Activated CD4-positive, alpha-beta memory T cell treated with anti-CD3 and anti-CD28 coated beads, Interleukin-2, amount 10 ng/mL, durations not matched to agents 7 days and 5 days (primary cell): ENCODE measurements at places on chromosomes 3 and 15. TPM values are rescaled to one million over a fixed set of nuclear protein-coding genes. Genes with fewer than 3 reads are reported as not detected.

The PDE8A gene
- total RNA-seq: 25.1 TPM

The MEIS2 gene
- not detected for total RNA-seq

The CRABP1 gene
- not detected for total RNA-seq

The FOXB1 gene
- 5.2 TPM for total RNA-seq

The LXN gene
- total RNA-seq: 11.9 TPM

The RGMA gene
- 0.23 TPM for total RNA-seq

The ARPP21 gene
- total RNA-seq: not detected

The SUSD5 gene
- total RNA-seq: not detected

The STX19 gene
- total RNA-seq: not detected

The TICRR gene
- total RNA-seq: 18.2 TPM

The HRG gene
- not detected for total RNA-seq

The ZFAND6 gene
- 46.7 TPM for total RNA-seq

The SLC22A13 gene
- 0.25 TPM for total RNA-seq

The BFSP2 gene
- 1.0 TPM for total RNA-seq

The UBE3A gene
- total RNA-seq: 82.2 TPM

The PLA2G4D gene
- total RNA-seq: not detected

The IMPG2 gene
- 0.25 TPM for total RNA-seq

The CPNE9 gene
- total RNA-seq: 0.33 TPM
